ENCODE measurements at places on chromosomes 1 and 21. TPM values are rescaled to one million over a fixed set of nuclear protein-coding genes. Genes with fewer than 3 reads are reported as not detected.

DNA sequence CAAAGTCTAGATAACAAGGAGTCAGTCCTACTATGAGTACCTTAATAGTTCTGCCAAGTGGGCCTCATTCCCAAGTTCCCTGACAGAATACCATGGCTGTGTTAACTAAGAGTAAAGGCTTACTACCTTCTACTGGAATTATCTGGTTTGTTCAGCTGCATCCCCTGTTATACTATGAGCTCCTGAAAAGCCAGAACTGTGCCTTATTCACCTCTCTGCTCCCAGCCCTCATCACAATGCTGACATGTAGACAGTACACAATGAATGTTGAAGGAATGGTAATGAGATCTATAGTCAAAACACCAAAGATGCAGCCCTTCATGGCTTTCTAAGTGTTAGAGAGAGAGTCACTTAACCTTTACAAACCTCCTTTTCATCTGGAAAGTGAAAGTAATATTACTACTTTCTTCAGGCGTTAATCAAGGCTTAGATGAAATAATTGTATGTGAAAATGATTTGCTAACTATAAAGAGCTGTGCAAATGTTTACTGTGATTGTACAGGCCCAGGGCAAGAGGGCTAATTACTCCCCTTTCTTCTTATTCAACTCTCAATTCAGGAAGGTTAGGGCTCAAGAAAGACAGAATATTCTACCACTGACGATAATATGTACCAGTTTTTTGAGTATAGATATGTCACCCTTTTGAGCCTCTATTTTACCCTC lies 70.3 kb upstream of the MROH9 start:
- DNase-seq, result no peak

DNA sequence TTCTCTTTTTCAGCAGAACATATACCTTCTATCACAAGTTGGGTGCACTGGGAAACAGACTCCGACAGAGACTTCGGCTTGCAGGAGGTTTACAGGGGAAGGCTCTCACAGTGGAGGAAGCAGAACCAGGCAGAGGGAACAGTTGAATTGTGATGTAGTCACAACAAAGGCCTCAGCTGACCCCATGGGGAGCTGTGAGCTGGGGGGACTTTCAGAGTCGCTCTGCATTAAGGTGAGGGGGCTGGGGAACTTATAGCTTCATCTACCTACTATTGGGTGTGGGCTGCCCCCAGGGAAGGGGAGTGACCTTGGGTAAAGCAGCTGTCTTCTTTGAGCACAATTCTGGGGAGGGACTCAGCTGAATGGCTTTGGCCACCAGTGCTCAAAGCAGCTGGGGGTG lies 94.9 kb upstream of the POU3F1 start:
- no peak for DNase-seq

DNA sequence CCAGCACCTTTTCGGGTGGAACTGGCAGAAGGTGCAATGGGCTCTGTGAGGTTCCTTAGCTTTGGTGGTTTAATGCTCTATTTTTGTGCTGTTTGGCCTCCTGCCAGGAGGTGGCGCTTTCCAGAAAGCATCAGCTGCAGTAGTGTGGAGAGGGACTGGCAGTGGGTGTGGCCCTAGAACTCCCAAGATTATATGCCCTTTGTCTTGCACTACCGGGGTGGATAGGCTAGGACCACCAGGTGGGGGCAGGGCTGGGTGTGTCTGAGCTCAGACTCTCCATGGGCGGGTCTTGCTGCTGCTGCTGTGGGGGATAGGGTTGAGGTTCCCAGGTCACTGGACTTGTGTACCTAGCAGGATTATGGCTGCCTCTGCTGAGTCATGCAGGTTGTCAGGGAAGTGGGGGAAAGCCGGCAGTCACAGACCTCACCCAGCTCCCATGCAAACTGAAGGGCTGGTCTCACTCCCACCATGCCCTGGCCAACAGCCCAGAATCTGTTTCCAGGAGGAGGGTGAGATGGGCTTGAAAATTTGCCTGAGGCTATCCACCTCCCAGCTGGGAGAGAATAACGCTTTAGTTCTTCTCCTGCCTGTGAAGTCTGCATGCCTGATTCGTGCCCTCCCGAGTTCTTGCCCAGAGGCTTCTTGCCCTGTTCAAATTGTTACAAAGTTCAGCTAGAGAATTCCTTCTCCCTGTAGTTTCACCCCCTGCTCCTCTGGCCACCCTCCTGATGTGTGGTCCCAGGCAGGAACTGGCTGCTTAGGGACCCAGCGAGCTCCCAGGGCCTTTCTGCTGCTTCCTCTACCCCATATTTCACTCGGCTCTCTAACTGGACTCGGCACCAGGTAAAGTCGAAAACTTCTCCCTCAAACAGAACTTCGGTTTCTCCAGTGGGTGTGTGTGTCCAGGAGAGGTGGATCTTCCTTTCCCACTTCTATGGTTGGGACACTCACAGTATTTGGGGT lies 76.5 kb upstream of the BTG3 start:
- peak; percentile 72 for DNase-seq

The TLR5 gene
- total RNA-seq, result not detected

DNA sequence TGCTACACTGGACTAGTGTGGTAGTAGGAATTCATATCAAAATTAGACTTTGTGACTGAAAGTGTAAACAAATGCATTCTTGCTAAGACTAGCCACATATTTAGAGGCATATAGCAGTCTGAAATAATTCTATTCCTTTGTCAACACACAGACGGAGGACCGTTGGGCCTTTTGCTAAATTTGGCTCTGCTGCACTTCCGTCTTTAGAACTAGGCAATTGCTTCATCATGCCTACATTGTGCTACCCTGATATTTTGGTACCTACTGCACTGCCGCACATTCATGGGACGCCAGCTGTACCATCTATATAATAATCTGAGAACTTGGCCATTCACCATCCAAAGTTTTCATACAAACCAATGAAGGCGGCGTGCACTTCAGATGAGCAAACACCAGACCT lies 346.8 kb downstream of the KIF26B start:
- DNase-seq, result no peak

The CLEC20A gene
- total RNA-seq, result not detected

GRCh38 chr1:65256860-65257708 lies 52.3 kb upstream of the DNAJC6 start:
- no peak for DNase-seq

The CDC20 gene
- total RNA-seq, result 564 TPM

All from HT1080 (cell line).